ENCODE measurements at places on chromosomes 2 and 18. TPM values are rescaled to one million over a fixed set of nuclear protein-coding genes. Genes with fewer than 3 reads are reported as not detected.

The SRD5A2 gene
- 0.17 TPM for total RNA-seq

GRCh38 chr2:223048519-223048918, 3.5 kb upstream of the KCNE4 start:
- no peak for DNase-seq

DNA sequence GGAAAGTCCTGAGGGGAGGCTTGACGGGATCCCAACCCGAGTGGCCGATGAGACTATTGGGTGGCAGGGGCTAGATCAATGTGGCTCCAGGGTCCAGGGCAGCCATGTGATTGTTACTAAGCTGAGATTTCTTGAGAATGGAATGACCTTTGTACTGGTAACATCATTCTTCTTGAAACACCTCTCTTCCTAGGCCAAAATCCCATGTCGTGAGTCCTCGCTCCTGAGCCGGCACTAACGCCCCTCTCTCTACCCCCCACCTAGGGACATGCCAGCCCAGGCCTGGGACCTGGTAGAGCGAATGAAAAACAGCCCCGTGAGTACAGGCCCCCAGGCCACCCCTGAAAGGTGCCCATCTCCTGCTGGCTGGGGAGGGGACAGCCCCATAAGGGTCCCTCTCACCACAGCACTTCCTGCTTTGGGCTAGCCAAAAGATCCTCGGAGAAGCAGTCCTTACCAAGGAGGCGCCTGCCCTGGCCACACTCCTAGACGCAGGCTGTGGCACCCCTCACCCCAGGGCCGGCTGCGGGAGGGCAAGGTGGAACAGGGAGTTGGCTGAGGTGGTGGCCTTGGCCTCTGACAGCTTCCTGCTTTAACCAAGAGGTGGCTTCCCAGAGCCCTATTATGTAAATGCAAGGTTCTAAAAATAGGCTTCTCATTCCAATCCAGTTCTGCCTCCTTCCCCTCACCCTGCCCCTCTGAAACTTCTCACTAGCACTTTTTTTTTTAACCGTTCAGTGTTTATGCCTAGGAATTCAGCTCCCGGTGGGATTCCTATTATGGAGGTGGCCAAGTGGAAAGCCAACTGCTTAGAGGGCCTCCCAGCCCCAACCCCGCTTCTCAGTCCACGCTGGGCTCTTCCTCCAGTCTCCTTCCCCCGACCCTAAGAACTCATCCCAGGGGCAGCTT, 126.6 kb upstream of the PPP1CB start:
- no peak for DNase-seq

DNA sequence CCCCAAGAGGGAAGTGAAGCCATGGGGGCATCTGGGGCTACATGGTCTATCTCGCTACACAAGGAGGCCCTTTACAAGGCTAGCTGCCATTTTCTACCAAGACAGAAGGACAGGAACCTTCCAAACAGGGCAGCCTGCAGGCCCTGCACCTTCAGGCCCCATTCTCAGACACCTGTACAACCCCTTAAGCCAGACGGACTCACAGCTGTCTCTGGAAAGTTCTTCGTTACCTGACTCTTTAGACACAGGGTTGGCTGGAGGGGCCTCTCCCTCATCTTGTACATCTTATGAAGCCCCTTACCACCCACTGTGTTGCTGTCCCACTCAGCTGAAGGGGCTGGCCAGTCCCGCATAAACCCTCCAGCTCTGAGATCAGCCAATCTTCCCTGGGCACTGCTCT, 17.2 kb downstream of the TMEM127 start:
- DNase-seq: no peak

DNA sequence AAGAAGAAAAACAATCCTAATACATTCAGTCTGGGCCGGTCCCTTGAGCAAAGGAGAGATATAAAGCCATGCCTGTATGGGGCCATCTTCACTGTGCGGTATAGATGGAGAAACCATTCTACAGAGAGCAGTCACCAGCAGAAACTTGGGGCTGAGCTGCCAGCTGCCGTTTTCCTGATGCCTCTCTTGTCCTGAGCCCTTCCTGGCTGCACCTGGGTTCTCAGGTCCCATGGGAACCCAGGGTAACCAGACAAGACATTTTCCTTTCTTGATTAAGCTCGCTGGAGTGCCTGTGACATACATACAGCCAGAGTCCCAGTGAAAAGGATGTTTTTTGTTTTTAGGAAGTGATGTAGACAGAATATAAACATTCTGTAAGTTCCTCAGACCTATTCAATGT, 5.3 kb upstream of the METTL21A start:
- no peak for DNase-seq

- DNase-seq: no peak
These were observed 454.7 kb upstream of the CWC22 start for GRCh38 chr2:180461761-180462160.

DNA sequence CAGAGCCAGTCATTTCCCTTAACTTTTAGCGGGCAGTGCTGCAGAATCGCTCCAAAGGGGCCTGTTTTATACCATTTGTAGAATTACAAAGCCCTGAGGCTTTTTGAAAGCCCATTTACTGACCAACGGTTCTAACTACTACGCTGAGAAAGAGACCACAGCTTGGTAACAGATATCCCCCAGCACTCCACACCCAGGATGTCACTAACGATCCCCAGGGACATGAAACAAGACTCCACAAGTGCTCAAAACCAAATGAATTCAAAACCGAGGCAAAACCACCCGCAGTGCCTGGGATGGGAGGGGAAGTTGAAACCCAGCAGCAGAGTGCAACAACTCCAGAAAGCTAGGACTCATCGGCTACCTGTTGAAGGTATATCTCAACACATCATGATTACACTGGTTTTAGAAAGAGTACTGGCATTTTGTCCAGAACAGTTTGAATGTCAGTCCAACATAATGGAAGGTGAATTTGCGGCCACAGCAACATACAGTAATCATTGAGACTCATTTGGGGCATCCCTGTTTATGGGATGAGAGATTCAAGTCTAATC, 33.6 kb upstream of the LRP2 start:
- no peak for DNase-seq

DNA sequence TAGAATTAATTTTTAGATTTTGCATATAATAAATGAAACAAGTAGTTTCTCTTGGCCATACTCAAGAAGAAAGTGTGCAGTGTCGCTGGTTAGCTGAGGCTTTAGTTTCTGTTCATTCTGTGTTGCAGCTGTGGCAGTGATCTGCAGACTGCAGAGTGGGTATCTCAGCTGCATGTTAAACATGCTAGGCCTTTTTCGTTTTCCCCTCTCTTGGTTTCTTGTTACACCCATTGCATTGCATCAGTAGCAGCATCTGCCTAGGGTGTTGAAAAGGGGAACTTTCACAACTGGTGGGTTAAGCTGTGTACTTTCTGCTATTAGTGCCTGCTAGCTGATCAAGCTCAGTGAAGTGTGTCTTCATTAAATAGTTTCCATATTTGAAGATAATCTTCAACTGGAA, 51.3 kb downstream of the ACSL3 start:
- DNase-seq: no peak

DNA sequence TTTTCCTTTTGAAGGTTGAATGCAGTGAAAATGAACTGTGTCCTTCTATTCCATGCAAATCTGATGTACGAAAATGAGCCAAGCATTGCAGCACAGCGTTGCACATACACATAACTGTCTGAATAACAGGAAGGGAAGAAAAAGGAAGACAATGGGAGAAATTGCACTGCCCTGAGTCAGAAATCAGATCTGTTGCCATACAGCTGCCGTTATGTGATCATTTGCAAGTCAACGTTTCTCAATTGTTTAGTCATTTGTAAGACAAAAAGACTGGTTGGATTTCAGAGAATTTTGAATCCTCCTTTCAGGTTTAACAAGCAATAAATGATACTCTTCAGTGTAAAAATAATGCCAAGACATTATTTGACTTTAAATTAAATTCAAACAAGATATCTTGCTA, 284.1 kb downstream of the DSEL start:
- DNase-seq: peak; percentile 29

DNA sequence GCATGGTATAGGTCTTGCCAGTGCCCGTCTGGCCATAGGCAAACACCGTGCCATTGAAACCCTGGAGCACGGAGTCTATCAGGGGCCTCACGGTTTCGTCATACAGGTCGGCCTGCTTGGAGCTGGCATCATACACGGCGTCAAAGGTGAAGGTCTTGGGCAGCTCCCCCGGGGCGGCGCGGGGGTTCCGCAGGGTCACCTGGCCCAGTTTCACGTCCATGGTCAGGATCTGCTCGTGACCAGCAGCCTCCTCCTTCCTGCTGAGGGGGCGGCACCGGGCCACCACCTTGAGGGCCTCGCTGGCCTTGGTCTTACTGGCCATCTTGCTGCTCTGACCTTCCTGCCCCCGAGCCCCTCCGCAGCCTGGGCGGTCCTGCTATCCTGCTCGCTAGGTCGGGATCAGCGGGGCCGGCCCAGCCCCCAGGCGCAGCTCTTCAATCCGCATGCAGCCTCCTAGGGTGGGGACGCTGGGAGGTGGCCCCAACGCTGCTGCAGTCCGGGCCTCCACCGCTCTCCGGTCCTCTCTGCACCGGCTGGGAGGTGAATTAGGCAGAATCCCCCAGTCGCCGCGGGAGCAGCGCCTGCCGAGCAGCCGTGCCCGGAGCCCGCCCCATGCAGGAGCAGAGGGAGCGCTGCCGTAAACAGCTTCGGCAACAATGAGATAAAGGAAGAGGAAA, 563 bp downstream of the KIF3C start:
- DNase-seq: no peak

DNA sequence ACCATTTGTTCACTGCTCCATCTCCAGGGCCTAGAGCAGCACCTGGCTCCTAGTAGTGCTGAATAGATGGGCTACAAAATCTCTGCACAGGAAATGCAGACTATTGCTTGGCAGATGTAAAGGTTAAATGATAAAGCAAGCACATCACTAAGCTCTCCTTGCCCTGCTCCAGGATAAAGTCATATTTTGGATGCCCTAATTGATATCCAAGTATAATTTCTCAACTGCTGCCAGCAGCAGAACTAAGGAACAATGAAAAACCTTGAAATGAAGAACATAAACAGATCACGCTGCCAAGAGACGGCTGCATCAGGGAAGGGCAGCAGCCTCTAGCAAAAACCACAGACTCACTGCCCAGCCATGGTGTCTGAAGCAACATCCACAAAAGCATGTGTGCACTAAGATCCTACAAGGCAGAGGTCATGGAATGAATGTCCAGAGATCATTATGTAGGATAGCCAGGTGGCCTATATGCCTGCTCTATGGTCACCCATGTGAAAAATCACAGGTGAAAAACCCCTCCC, 134.7 kb downstream of the TMEM163 start:
- DNase-seq: no peak

GRCh38 chr2:37842732-37843440, 82.2 kb upstream of the RMDN2 start:
- DNase-seq: no peak

DNA sequence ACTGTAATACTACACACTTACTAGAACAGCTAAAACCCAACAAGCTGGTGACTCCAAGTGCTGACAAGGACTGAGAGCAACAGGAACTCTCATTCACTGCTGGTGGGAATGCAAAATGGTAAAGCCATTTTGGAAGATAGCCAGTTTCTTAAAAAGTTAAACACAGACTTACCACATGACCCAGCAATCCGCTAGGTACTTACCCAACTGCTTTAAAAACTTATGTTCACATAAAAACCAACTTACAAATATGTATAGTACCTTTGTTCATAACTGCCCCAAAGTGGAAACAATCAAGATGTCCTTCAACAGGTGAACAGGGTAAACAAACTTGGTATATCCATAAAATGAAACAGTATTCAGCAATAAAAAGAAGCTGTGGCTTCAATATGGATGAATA, 153.1 kb upstream of the ZFP36L2 start:
- DNase-seq: no peak

The TIGD1 gene
- 2.9 TPM for total RNA-seq

The GATA6 gene
- 2.5 TPM for total RNA-seq

The SCYGR3 gene
- total RNA-seq: not detected

DNA sequence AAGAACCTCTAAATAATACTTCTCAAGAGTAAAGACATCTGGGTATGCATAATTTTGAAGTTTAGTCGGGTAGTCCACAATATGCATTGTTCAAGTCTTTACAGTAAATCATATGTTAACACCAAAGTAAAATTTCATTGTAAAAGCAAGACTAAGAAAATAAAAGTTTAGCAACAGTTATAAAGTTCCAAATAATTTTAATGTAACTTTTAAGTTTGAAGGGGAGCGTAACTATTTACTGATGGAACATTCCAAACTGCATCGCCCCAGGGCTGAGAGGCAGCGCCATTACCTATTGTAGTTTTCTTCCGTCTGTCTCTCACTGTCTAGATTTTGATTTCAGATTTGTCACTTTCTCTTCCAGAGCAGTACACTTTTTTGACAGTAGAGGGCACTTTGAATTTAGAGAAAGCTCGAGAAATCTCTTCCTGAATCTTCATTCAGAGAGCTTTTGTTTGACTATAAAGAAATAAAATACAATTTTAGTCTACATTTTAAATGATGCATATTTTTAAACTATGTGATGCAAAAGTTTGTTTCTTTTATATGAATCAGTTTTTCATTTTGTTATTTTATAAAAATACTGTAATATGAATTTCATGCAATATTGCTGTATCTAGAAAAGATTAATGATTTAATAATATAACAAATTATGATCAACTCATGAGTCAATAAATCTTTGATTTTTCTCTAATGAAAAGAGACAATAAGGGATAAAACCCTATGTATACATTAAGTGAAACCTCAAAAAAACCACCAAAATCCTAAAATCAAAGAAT, 389.8 kb downstream of the FIGN start:
- DNase-seq: no peak

DNA sequence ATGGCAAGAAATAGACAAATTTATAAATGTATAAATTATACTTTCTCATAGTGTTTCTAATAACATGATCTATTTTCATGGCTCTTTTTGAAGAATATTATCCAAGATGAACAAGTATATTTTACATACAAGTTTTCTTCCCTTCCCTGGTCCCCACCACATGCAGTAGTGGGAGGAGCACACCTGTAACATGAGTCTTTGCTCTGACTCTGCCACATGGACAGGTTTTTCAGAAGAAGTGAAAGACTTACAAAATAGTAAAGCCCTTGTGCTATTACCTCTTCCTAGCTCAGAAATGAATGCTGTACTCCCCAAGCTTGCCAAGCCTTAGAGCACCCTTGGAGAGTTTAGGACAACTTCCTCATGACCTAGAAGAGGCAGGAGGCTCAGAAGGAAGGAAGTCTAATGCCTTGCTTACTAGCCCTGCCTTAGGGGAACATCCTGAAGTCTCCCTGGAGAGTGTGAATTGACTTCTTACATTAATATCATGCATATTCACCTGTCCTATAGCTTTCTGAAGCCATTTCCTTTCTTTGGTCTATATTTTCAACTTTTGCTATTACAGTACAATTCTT, 18.4 kb downstream of the MXD1 start:
- DNase-seq: no peak

DNA sequence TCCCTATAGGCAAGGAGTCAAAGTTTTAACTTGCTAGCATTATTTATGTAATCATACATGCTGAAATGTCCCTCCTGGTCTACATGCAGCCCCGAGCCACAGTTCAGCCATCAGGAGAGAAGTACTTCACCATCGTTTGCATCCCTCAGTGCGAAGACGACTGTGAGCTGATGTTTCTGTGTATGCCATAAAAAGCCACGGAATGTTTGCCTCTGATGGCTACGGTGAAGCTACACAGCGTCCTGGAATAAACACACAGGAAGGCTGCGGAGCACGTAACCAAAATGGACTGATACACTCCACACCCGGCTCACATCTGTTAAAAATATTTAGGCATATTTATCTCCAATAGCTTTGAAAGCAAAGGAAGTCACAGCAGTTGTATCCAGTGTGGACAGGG, 4.3 kb upstream of the SALL3 start:
- no peak for DNase-seq

The ZNF516 gene
- 56.1 TPM for total RNA-seq

Data from kidney epithelial cell (primary cell).